ENCODE measurements at places on chromosomes 6 and 20.

GRCh38 chr20:64176551-64176950, 12.3 kb downstream of the MYT1 start:
- no peak for DNase-seq

DNA sequence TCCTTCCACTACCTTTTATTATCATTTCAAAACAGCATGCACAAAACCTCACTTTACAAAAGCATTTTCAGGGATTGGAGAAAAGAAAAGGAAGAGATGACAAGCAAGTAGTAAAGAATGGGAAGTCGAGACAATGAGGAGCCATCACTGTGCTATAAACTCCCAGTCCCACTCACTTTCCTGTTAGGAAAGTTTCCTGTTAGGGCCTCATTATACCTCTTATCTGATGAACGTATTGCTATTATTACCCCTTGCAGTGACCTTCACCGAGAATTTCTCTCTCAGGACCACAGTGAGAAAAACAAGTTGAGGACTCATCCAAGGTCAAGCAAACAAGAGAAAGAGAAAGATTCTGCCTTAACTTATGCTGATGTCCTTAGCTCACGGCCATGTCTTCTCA, 28.8 kb downstream of the LAMP5 start:
- DNase-seq, result no peak

DNA sequence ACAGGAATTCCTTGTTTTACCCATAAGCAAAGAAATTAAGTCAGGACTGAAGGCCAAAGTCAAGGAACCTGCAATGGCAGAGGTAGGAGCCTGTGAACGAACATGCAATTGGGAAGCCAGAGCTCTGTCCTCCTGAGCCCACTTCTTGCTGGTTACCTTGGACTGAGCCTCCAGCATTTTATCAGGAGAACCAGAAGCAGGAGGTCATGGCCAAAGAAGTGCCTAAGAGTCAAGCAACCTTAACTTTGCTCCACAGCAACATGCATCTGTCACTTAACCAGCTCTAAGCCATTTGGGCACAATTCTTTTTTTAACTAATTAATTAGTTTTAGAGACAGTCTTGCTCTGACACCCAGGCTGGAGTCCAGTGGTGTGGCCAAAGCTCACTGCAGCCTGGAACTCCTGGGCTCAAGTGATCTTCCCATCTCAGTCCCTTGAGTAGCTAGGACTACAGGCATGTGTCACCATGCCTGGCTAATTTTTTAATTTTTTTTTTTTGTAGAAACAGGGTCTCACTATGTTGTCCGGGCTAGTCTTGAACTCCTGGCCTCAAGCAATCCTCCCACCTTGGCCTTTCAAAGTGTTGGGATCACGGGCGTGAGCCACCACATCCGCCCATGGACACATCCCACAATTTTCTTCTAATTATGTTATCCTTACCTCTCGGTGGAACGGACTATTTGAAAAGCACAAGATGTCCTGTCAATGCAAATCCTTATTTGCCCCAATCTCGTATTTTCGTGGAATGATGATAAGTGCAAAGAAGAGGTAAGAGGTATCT, 334.2 kb downstream of the CD83 start:
- no peak for DNase-seq

DNA sequence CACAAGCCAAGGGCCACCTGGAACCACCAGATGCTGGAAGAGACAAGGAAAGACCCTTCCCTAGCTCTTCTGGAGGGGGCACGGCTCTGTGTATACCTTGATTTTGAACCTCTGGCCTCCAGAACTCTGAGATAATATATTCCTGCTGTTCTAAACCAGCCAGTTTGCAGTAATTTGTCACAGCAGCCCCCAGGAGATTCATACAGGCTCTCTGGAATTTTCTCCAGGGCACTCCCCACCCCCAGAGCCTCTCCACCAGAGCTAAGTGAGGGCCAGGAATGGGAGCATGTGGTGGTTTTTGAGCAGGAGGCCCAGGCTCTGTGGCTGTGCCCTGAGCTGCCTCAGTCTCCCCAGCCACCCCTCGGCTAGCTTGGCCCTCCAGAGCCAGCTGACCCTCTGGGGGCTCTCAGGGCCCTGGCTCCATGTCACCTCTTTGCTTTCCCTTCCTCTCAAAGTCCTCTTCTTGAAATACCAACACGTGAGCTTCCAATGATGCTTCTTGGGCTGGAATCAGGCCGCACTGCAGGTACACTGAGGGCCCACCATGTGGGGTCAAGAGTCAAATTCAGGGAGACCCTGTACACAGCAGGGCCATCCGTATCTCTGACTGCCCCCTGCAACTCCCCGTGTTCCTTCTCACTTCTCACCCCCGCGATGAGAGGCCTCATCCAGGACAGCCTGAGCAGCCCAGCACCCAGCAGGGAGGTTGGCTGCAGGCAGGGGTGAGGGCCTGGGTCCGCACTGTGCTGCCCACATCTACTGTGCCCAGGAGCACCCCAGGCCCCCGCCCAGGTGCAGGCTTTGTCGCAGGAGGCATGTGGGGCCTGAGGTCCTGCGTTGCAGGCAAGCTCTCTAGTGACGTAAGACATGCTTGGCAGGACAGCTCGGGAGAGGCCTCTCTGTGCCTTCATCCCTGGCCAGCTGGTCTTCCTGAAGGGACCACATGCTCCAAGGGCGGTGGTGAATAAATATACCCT, 155.5 kb downstream of the ANKRD60 start:
- DNase-seq, result no peak

DNA sequence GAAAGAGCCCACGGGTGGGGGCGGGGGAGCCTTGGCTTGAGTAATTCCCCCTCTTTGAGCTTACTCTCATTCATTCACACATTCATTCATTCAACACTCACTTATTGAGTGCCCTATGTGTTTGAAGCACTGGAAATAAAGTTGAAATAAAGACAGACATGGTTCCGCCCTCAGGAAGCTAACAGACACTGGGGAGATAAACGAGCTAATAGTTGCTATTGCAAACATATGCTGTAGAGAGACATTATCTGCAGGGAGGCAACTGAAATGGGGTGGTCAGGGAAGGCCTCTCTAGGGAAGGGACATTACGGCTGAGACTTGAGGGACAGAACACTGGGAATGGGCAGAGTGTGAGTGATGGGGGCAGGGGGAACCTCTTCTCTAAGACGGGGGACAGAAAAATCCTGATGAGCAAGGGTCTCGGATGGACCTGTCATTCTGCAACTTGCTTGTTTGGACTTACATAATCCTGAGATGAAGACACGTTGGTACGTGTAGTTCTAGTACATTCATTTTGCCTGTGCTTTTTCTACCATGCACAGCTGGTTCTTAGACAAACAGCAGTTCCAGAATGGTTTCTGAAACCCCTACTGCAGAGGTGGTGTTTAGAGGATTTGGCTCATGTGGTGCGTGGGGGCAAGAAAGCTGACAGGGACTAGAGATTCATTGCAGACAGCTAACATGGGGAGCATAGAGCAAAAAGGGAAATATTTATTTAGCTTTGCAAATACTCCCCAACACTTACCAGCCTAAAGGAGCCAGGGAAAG, 71.1 kb upstream of the BLCAP start:
- no peak for DNase-seq

DNA sequence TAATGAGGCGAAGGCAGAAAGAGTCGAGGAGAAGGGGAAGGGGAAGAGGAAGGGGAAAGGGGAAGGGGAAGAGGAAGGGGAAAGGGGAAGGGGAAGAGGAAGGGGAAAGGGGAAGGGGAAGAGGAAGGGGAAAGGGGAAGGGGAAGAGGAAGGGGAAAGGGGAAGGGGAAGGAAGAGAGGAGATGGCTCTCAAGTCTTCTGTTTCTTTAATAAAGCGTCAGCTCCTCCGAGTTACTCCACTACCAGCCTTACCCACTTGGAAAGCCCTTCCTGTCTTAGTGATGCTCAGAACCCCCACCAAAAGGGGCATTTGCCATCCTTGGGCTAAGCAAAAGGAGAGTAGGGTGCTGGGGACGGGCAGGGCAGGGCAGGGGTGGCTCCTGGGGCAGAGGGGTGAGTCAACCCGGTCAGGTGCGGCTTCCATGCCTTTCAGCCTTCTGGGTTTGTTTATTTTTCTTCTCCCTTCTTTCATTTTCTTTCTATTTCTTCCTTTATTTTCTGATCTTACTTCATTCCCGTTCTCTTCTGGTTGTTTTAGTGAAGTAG, 476 bp upstream of the CLIC5 start:
- DNase-seq, result no peak

DNA sequence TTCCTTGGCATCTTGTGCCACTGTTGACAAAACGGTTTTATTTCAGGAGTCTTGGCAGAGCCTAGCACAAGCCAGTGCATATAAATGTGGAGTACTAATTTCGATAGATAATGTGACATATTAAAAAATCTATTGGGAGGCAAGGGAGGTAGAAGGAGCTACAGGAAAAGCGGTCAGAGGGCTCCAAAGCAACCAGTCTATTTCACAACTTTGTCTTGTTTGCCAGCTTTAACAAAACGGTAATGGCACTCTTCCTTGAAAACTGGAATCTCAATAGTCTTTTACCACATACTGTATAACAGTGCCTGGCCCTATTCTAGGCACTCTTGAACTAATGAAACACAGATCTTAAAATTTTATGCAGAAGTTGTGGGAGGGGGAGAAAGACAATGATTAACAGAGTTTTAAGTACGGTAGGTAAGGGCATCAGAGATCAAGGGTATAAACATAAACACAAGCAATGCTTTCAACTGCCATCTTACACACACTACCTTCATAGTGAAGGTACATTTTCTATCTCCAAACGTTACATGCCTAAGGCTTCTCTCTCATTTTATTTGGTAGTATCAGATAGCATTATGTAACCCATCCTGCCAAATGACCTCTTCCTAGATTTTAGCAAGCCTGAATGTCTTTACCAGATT, 33.5 kb upstream of the SYNCRIP start:
- DNase-seq, result no peak

- DNase-seq, result no peak
Measured at GRCh38 chr20:36105711-36106226, 48.8 kb upstream of the EPB41L1 start.

- no peak for DNase-seq
Measured at GRCh38 chr20:23745247-23745646, 5.5 kb downstream of the CST1 start.

GRCh38 chr20:16273812-16274555, 299.3 kb downstream of the KIF16B start:
- DNase-seq, result no peak

GRCh38 chr6:43376551-43376981, 7.1 kb upstream of the ZNF318 start:
- no peak for DNase-seq
